ENCODE measurements at places on chromosomes 1 and 21.

- DNase-seq: no peak
Measured at GRCh38 chr1:44644806-44645205, 29.5 kb downstream of the TMEM53 start.

DNA sequence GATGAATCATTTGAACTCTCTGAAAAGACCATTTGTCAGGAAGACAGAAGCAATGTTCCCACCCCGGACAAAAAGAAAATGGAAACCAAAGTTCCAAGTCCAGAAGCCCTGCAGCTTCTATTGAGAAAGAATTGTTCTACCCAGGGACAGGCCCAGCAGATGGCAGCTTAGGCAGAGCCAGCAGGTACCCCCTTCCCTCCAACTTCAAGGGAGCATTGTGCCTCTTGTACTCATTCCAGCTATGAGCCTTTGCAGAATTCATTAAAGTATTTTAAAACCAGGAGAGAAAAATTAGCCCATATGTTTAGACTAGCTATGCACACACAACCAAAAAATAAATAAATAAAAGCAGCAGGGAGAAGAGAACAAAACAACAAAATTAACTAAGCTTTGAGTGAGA, 85.2 kb upstream of the KCND3 start:
- no peak for DNase-seq

DNA sequence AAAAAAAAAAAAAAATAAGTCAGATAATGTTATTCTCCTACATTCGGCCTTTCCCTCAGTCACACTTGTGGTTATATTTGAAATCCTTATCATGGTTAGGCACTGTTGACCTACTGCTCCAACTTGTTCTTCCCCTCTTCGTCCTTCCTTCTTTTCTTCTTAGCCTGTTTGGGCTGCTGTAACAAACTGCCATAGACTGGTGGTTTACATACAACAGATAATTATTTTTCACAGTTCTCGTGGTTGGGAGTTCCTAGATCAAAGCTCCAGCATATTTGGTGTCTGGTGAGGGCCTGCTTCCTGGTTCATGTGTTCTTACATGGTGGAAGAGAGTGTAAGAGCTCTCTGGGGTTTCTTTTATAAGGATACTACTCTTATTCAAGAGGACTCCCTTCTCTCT, 73.4 kb downstream of the RABGAP1L start:
- DNase-seq: no peak

DNA sequence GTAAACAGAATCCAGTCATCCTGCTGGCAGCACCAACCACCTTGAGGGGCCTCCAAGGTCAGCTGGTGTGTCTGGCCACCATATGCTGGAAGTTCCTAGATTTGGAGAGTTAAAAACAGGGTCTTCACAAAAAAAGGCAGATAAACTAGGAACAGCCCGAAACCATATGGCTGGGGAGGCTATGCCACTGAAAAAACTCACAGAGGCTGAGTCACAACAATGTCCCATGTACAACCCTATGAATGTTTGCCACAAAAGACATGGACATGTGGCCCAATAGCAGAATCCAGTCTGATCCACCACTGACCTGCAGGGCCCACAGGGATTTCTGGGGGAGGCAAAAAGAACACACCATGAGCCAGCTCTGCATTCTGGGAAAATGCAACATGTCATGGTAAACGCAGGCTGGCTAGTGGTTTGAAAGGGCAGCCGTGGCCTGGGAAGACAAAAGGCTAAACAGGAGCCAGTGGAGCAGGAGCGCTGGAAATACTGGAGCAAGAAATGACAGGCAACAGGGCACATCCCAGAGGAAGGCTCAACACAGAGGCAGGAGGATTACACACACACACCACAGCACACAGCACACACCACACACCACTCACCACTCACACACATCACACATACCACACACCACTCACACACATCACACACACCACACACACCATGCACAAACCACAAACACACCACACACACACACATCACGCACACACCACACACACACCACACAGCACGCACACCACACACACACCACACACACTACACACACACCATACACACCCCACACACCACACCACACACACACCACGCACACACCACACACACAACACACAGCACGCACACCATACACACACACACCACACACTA, 55.4 kb downstream of the HSF2BP start:
- no peak for DNase-seq

DNA sequence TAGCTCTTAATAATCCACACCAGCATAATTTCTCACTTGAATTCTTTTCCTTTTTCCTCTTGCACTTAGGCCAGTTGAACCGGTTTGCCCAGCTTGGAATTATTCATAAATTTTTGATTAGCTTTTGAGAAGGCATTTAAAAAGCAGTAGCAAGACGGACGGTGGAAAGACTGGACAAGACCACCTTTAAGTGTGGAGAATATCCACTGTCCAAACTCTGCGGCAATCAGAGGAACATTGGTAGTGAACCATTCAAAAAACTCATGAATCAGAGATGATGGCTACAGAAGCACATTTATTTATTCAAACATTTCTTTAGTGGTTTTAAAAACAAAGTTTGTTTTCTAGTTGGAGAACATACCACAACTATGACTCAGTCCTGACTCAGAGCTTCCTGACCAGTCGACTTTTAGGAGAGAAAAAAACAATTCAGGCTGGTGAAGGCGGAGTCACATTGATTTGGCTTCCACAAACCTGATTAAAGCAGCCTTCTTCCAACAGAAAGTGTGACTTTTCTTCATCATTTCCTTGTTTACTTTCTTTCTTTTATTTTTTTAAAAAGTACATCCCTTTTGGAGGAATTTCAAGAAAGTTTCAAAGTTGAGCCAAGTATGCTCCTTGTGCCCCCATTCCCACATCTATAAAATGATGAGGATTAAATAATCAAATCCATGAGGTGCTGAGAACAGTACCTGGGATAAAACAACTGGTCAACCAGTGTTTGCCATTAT, 128.8 kb downstream of the ADSS2 start:
- DNase-seq: no peak

GRCh38 chr1:53572065-53572814, 113.0 kb downstream of the DMRTB1 start:
- DNase-seq: no peak

- no peak for DNase-seq
Measured at GRCh38 chr1:15205586-15206346, 41.3 kb upstream of the FHAD1 start.

GRCh38 chr1:160117709-160118183, 2.2 kb downstream of the ATP1A2 start:
- DNase-seq: peak; percentile 73

DNA sequence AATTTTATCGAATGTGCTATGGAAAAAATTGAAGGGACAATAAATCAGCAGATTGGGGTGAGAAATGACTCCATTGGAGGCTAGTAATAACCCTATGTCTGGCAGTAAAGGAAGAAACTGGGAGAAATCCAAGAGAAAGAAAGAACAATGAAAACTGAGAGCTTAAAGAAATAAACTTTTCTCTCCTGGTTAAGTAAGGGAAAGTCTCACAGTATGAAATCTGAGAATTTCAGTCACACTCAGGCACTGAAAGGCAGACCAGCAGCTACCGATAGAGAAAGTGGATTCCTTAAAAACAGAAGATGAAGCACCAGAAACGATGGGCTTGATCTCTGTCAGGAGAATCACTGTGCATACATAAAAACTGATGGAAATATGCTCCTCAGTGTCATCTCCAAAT, 404.2 kb downstream of the PLPP3 start:
- DNase-seq: no peak

DNA sequence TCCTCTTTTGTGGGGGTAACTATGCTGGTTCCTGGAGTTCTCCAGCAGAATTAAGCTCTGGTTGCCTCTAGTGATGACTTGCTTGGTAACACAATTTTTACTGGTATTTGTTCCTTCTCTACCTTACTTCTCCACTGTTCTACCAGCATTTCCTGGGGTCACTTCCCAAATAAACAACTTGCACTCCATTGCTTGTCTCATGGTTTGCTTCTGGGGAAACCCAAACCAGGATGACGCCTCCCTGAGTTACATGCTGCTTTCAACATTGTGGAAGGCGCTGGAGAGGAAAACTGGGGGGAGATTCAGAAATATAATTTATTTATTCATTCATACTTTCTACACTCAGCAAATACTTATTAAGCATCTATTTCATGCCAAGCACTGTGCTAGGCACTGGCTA, 55.3 kb upstream of the AK4 start:
- no peak for DNase-seq

All from hippocampal formation (tissue), 2 donors.